Calu3 (cell line): ENCODE measurements at places on chromosomes 1 and 21. TPM values are rescaled to one million over a fixed set of nuclear protein-coding genes. Genes with fewer than 3 reads are reported as not detected.

GRCh38 chr1:171220081-171220420 is 28.2 kb upstream of the FMO1 start:
- no peak overlapping the region for H3K4me3 ChIP-seq
- H3K27ac ChIP-seq = no peak overlapping the region
- DNase-seq = no peak
- H3K27me3 ChIP-seq = no peaks in the 10 kb centered on the region
- peaks cover 14% of the 10 kb centered on the region for H3K4me1 ChIP-seq
- no peaks in the 10 kb centered on the region for H3K36me3 ChIP-seq

- H3K4me3 ChIP-seq = no peak overlapping the region
- peaks cover 6% of the 10 kb centered on the region for H3K36me3 ChIP-seq
- no peak for DNase-seq
- H3K27me3 ChIP-seq = peaks cover 26% of the 10 kb centered on the region
Observed at GRCh38 chr1:41673378-41673777, 188.9 kb upstream of the EDN2 start.

The SMPDL3B gene
- total RNA-seq = 9.7 and 13.0 TPM in 2 replicates

The AMY1B gene
- not detected in 2 replicates for total RNA-seq

The AMY1A gene
- not detected in 2 replicates for total RNA-seq

The BCAN gene
- total RNA-seq = not detected in 2 replicates

DNA sequence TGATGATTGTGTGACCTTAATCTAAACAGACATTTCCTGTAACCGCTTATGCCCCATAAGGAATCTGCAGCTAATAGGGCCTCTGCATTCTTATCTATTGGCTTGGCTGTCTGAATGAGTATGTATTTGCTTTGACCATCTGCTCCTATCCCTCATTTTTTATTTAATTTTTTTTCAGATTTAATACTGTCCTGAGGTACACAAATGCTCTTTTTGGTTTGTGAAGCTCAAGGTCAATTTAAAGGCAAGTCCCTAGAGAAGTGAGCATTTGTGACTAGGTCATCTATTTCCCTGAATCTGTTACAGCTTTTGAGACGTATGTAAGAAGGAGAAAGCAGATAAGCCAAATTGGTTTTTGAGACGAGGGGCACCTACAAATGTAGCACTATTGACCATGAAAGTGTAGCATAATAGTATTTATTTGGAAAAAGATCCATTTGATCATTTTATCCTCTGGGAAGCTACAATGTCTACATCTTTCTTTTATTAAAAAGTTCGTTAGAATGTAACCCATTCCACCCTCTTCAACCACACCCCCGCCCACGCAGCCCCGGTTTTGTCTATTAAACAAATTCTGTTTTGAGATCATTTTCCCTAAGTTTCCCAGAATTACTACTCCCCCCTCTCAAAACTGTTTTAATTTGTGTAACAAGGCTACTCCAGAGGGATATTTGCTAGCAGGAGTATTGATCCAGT is 69.2 kb upstream of the HSPA13 start:
- no peak for DNase-seq
- H3K27ac ChIP-seq = no peak overlapping the region
- H3K4me3 ChIP-seq = no peak overlapping the region
- no peaks in the 10 kb centered on the region for H3K27me3 ChIP-seq

DNA sequence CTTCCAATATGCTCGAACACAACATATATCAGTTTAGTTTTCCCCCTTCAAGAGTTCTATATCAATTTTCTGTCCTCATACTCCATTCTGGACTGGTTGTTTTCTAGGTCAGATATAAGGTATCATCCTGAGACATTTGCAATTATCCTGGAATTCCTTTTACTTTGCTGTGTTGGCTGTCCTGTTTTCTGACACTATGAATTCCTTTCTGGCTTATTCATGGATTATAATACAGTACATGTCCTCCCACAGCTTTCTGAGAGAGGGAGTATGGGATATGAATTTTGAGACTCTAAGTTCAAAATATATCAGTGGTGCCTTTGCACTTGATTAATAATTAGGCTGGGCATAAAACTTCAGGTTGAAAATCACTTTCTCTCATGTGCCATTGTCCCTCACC is 11.9 kb downstream of the PHTF1 start:
- peaks cover 11% of the 10 kb centered on the region for H3K4me1 ChIP-seq
- peaks cover 4% of the 10 kb centered on the region for H3K36me3 ChIP-seq
- H3K27me3 ChIP-seq = no peaks in the 10 kb centered on the region
- no peak overlapping the region for H3K4me3 ChIP-seq
- DNase-seq = no peak
- no peak overlapping the region for H3K27ac ChIP-seq

DNA sequence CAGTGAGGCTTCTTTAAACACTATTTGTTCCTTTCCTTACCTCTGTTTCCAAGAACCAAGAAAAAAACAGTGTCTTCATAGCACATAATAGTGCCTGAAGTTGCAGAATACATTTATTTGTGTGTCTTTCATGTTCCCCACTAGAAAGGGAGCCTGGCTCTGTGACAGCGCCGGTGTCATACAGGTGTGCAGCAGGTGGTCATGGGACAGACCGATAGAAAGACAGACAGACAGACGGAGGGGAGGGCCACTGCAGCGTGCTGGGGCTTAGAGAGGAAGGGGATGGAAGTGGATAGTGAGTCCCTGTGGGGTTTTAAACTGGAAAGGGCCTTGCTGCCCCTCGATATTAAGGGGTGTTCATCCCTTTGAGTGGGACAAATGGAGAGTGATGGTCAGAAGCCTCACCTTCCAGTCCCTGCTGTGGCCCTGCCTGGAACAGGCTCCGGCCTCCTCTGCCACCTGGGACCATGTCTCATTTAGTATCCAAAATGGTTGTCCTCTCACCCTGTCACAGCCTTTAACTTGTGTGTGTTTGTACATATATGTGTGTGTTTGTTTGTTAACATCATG is 152.9 kb downstream of the PGBD5 start:
- no peaks in the 10 kb centered on the region for H3K27me3 ChIP-seq
- peaks cover 12% of the 10 kb centered on the region for H3K36me3 ChIP-seq
- no peak overlapping the region for H3K4me3 ChIP-seq
- DNase-seq = no peak
- H3K4me1 ChIP-seq = no peaks in the 10 kb centered on the region

DNA sequence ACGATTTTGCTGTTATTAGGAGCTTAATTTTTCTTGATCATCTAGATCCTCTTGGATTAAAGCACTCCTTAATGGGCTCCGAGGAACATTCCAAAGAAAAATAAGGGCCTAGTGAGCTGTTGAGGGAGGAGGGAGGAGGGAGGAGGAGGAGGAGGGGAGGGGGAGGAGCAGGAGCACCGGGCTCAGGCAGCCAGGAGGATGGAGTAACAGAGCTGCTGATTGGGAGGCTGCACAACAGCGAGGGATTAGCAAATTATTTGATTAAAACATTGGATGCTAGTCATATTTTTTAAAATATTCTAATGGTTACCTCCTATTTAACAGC is 302.1 kb upstream of the RRP15 start:
- DNase-seq = no peak
- no peak overlapping the region for H3K27ac ChIP-seq
- H3K4me1 ChIP-seq = no peaks in the 10 kb centered on the region
- no peak overlapping the region for H3K4me3 ChIP-seq

DNA sequence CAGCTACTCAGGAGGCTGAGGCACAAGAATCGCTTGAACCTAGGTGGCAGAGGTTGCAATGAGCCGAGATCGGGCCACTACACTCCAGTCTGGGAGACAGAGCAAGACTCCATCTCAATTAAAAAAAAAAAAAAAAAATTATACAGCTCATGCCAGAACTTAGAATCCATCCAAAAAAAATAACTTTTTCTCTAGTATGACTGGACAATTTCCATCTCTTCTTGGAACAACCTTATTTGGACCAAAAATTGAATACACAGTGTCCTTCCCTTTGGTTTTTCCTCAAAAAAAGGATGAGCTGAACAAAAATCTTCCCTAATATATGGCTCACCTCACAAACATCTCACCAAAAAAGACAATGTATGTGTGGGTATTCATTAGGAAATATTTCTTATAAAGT is 73.7 kb downstream of the TOR3A start:
- no peaks in the 10 kb centered on the region for H3K36me3 ChIP-seq
- DNase-seq = no peak
- no peak overlapping the region for H3K27ac ChIP-seq
- no peak overlapping the region for H3K4me3 ChIP-seq
- H3K4me1 ChIP-seq = peaks cover 40% of the 10 kb centered on the region

The TNFRSF1B gene
- 1.3 and 2.9 TPM in 2 replicates for total RNA-seq

DNA sequence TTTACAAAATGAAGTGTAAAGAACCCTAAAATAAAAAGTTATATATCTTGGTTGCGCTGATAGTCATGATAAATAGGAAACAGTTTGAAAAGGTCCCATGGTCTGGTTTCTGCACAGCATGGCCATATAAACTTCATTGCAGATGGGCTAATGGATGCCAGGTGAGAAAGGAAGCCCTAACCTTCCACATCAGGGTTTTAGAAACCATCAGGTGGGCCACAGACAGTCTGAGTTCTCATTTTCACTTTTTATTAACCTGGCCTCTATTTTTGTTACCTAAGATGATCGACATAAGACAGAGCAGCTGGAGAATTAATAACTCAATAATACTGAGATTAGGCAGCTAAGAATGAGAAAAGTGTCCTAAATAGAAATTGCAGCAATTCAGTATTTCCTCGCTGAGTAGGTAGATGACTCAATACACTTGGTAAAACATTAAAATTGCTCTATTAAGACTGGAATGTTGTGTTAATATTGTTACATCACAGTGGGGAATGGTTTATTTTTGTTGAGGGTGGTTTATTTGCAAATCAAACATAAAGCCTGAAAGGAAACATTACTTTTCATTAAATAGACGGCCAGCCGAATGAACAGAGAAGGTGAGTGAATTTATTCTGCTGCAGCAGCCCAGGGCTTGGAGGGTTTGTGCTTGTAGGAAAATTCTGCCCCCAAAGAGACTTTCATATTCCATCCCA is 21.1 kb downstream of the C1orf21 start:
- no peak for DNase-seq
- H3K27me3 ChIP-seq = no peaks in the 10 kb centered on the region
- H3K4me1 ChIP-seq = peaks cover 47% of the 10 kb centered on the region
- no peaks in the 10 kb centered on the region for H3K36me3 ChIP-seq

GRCh38 chr21:44508426-44508710 is 31.6 kb downstream of the KRTAP10-1 start:
- H3K4me3 ChIP-seq = no peak overlapping the region
- peaks cover 35% of the 10 kb centered on the region for H3K27me3 ChIP-seq
- DNase-seq = no peak
- no peak overlapping the region for H3K27ac ChIP-seq
- no peaks in the 10 kb centered on the region for H3K4me1 ChIP-seq
- H3K36me3 ChIP-seq = no peaks in the 10 kb centered on the region

GRCh38 chr1:232033285-232033684 is 406.7 kb downstream of the DISC1 start:
- H3K4me1 ChIP-seq = no peaks in the 10 kb centered on the region
- H3K27me3 ChIP-seq = no peaks in the 10 kb centered on the region
- H3K36me3 ChIP-seq = no peaks in the 10 kb centered on the region
- no peak for DNase-seq

GRCh38 chr21:27306791-27307775 is 340.2 kb upstream of the ADAMTS5 start:
- no peak for DNase-seq
- H3K27me3 ChIP-seq = no peaks in the 10 kb centered on the region
- H3K27ac ChIP-seq = no peak overlapping the region
- H3K4me3 ChIP-seq = no peak overlapping the region
- no peaks in the 10 kb centered on the region for H3K36me3 ChIP-seq

The RUNX3 gene
- 0.28 and 1.3 TPM in 2 replicates for total RNA-seq

GRCh38 chr1:175195798-175196197 is 3.2 kb upstream of the KIAA0040 start:
- H3K4me3 ChIP-seq = no peak overlapping the region
- H3K4me1 ChIP-seq = peaks cover 55% of the 10 kb centered on the region
- H3K36me3 ChIP-seq = peaks cover 22% of the 10 kb centered on the region
- no peak for DNase-seq
- peak overlapping the region; percentile 19 for H3K27ac ChIP-seq

The SSBP3 gene
- 16.6 and 16.7 TPM in 2 replicates for total RNA-seq

The EPHA10 gene
- 7.8 and 10.7 TPM in 2 replicates for total RNA-seq

- H3K27ac ChIP-seq = peak overlapping the region; percentile 25
- H3K4me3 ChIP-seq = peak overlapping the region; percentile 30
- H3K4me1 ChIP-seq = peaks cover 27% of the 10 kb centered on the region
- peak; percentile 27 for DNase-seq
Observed at GRCh38 chr1:93905734-93906133, 3.5 kb downstream of the GCLM start.

GRCh38 chr1:164369698-164370365 is 189.2 kb upstream of the PBX1 start:
- no peak for DNase-seq
- no peak overlapping the region for H3K27ac ChIP-seq
- no peaks in the 10 kb centered on the region for H3K4me1 ChIP-seq
- H3K27me3 ChIP-seq = no peaks in the 10 kb centered on the region
- H3K36me3 ChIP-seq = no peaks in the 10 kb centered on the region

GRCh38 chr1:173870252-173871075 is 2.3 kb downstream of the ZBTB37 start:
- peaks cover 37% of the 10 kb centered on the region for H3K36me3 ChIP-seq
- H3K4me3 ChIP-seq = no peak overlapping the region
- H3K4me1 ChIP-seq = peaks cover 8% of the 10 kb centered on the region
- H3K27me3 ChIP-seq = peaks cover 13% of the 10 kb centered on the region
- no peak overlapping the region for H3K27ac ChIP-seq

DNA sequence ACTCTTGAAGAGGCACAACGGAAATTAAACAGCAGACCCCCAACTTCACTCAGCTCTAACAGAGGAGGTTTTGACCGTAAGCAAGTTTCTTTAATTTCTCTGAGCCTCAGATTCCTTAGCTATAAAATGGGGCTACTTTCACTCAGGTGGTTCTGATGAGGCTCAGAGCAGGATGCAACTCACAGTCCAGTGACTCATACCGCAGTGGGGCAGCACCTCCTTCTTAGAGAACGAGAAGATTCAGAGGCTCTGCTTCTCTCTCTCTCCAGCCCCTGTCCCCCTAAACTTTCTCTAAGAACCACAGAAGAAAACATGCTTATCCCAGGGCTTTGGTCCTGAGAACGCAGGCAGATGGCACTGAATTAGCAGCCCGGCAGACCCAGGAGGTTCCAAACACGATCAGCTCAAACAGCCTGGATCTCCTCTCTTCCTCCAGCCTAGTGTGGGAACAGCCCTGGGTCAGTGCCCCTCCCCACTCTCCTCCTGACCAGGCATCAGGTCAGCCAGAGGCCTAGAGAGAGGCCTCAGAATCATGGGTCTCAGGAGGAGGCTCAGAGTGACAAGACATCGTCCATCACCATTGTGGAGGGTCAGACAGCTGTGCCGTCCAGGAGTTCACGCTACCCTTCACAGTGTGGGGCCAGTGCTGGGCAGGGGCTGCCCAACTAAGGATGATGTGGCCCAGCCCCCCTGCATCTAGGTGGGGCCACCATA is 433.0 kb downstream of the PTPRU start:
- H3K27ac ChIP-seq = no peak overlapping the region
- DNase-seq = no peak
- H3K27me3 ChIP-seq = peaks cover 71% of the 10 kb centered on the region
- H3K4me1 ChIP-seq = no peaks in the 10 kb centered on the region

- H3K27me3 ChIP-seq = no peaks in the 10 kb centered on the region
- no peak overlapping the region for H3K4me3 ChIP-seq
- H3K36me3 ChIP-seq = no peaks in the 10 kb centered on the region
- H3K27ac ChIP-seq = no peak overlapping the region
- DNase-seq = no peak
Observed at GRCh38 chr1:213201380-213202155, 150.5 kb downstream of the RPS6KC1 start.

GRCh38 chr1:160082487-160082886 is 1.1 kb downstream of the KCNJ9 start:
- peaks cover 9% of the 10 kb centered on the region for H3K4me1 ChIP-seq
- peaks cover 59% of the 10 kb centered on the region for H3K27me3 ChIP-seq
- peaks cover 4% of the 10 kb centered on the region for H3K36me3 ChIP-seq

GRCh38 chr1:42961312-42962091 is 2.8 kb upstream of the SLC2A1 start:
- no peaks in the 10 kb centered on the region for H3K27me3 ChIP-seq
- no peak overlapping the region for H3K4me3 ChIP-seq
- H3K4me1 ChIP-seq = peaks cover 29% of the 10 kb centered on the region
- peaks cover 28% of the 10 kb centered on the region for H3K36me3 ChIP-seq
- DNase-seq = no peak
- H3K27ac ChIP-seq = no peak overlapping the region

The C1orf87 gene
- total RNA-seq = not detected in 2 replicates

The CSTB gene
- 105 and 116 TPM in 2 replicates for total RNA-seq
